ENCODE measurements at places on chromosomes 3 and 15.

GRCh38 chr3:112411425-112411824, 78.5 kb downstream of the CD200 start:
- DNase-seq, result no peak

DNA sequence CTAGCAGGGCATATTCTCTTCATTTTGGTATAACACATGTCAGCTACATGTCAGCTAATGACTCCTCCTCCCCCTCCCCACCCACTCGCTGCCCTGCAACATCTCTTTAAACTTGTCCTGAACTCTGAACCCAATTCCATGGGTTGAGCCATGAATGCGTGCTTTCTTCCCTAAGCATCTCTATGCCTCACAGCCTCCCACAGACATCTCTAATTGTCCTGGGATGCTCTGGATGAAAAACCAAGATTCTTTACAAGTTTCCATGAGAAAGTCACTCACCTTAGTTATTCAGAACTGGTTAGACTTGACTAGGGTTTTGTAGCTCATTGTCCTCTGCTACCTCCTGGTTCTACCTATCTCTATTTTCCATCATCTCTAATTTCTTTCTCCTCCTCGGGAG, 629.1 kb downstream of the TBL1XR1 start:
- no peak for DNase-seq

- DNase-seq, result no peak
Measured at GRCh38 chr3:121979734-121980449, 42.2 kb downstream of the ILDR1 start.

DNA sequence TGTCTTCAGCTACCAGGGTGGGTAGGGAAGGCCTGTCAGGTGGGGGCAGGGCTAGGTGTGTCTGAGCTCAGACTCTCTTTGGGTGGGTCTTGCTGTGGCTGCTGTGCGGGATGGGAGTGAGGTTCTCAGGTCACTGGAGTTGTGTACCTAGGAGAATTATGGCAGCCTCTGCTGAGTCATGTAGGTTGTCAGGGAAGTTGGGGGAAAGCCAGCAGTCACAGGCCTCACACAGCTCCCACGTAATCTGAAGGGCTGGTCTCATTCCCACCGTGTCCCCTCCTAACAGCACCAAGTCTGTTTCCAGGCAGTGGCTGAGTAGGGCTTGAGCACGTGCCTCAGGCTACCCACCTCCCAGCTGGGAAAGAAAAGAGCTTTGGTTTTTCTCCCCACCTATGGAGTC, 67.0 kb downstream of the CHCHD4 start:
- no peak for DNase-seq

- DNase-seq, result no peak
Measured at GRCh38 chr15:42628761-42629160, 53.4 kb downstream of the STARD9 start.

DNA sequence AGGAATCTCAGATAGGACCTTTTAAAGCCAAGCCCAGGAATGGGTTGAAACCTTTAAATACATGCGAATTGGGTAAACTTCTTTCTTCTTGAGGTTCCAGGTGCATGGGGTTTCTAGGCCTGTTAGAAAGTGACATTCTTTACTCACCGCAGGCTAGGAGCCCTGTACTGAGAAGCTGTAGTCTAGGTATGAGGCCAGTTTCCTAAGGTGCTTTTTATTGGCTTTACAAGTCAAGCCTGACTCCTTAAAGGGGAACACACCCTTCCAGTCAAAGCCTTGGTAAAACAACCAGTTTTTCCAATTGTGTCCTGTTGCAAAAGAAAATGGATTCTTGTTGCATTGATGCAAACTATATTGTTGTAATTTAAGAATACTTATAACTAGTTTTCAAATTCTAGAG, 76.1 kb upstream of the ATP11B start:
- DNase-seq, result no peak
